ENCODE measurements at places on chromosomes 2 and 18.

- no peak for DNase-seq
Observed at GRCh38 chr2:118058951-118059350, 29.3 kb upstream of the INSIG2 start.

GRCh38 chr2:185695711-185696235 lies 42.8 kb upstream of the FSIP2 start:
- DNase-seq: no peak

- DNase-seq: no peak
Observed at GRCh38 chr18:51824746-51825145, 515.3 kb upstream of the DCC start.

DNA sequence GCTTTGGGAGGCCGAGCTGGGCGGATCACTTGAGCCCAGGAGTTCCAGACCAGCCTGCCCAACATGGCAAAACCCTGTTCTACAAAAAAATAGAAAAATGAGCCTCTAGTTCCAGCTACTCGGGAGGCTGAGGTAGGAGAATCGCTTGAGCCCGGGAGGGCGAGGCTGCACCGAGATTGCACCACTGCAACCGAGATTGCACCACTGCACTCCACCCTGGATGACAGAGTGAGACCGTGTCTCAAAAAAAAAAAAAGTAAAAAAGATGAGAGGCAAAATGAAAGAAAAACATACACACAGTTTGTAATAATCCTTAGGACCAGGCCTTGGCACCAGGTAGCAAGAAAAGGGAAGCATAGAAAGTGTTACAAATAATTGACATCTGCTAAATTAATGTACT lies 22.0 kb downstream of the RBM43 start:
- DNase-seq: no peak

DNA sequence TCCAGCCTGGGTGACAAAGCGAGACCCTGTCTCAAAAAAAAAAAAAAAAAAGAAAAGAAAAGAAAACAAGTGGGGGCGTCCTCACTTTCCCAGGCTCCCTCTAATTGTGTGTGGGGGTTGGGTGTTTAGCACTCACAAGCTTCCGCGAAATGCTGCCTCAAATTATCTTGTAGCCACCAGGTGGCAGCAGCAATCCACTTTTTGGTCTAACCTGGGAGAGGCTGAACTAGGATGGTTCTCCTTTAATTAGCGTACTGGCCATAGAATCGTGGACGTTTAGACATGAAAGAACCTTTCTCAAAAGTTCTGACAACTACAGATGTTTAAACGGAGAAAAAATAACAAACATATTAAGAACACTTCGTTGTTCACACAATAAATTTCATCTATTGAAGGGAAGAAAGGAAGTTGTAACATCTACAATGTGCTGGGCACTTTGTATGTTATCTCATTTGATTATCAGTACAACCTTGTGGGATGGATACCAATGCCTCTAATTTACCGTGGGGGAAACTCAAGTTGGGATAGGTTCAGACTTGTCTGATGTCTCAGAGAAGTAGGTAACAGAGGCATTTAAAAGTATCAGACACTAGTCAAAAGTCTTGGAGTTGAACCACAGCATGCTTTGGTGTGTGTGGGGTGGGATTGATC lies 122.7 kb upstream of the NABP1 start:
- DNase-seq: peak; percentile 75

- no peak for DNase-seq
Observed at GRCh38 chr2:235698028-235698427, 204.2 kb downstream of the AGAP1 start.

- no peak for DNase-seq
Observed at GRCh38 chr2:203444738-203445137, 90.4 kb downstream of the RAPH1 start.

- no peak for DNase-seq
Observed at GRCh38 chr2:69306393-69306821, 80.6 kb downstream of the GFPT1 start.

DNA sequence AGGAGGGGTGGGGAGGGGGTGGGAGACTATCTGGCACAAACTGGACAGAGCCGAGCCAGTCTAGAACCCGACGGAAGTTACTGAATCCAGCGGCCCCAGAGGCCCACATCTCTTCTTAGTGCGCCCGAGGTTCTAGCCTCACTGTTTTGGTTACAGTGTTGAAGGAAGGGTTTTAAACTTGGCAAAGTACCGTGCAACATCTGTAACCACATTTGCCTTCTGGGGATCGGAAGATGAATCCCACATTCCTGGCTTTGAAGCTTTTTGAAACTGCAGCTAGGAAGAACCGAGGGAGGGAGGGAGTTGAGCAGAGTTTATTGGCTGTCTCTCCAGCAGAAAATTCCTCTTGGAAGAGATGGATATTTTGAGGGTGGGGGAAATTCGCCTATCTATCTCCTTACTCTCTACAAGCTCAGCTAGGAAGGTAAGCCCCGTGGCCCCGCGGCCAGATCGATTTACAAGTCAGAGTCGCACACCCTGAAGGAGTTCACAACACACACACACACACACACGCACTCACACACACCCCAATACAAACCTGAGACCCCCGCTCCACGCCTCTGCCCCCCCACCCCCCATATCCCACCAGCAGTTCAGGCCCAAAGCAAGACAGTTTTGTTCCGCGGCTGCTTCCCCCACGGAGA lies 1.0 kb downstream of the ACVR1 start:
- no peak for DNase-seq

GRCh38 chr18:34821669-34822210 lies 111.6 kb downstream of the DTNA start:
- no peak for DNase-seq

GRCh38 chr18:73653827-73654226 lies 493.8 kb downstream of the FBXO15 start:
- no peak for DNase-seq

DNA sequence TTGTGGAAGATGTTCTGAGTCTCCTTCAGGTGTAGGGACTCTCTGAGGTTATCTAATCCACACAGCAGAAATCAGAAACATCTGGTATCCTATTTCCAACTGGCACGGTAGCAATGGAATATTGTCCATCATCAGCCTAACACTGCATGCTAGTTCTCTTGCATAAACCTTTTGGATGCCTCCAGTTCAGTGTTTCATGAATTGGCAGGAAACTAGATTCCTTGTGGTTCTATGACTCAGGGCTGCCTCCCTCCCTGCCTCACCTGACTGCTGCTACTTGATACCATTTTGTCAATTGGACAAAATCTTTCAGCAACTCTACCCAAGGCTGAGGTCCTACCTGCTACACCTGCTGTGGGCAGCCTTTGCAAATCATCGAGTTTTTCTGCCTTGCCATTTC lies 130.9 kb downstream of the TPGS2 start:
- DNase-seq: no peak

- DNase-seq: no peak
Observed at GRCh38 chr2:237791977-237792727, 6.4 kb upstream of the RBM44 start.

DNA sequence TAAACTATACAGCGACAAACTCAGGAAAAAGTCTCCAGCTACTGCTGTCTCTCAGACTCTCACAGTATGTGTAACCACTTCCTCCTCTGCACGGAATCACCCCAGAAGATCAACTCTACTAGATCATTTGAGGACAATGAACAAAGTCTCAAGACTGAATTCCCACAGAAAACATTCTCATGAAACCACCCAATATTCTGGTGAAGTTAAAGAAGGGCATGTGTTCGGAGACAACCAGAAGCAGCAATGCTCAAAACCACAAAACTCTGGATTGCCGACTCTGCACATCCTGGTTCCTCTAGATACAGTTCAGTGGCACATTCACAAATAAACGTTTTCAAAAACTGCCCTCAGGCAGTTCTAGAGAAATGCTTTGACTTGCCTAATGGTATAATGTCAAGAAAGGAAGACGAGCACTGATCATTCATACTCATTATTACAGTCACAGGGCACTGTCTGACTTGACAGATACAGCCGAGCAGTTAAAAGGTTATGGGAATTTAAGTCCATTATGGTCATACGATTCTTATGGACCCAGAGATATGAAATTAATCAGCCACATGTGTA lies 91.9 kb upstream of the STK17B start:
- DNase-seq: no peak

- no peak for DNase-seq
Observed at GRCh38 chr18:22164337-22165048, 4.9 kb upstream of the GATA6 start.
